ENCODE measurements at places on chromosomes 7 and 10.

GRCh38 chr10:79241990-79242619 lies 105.2 kb upstream of the PPIF start:
- no peak for DNase-seq

GRCh38 chr7:22319424-22320403 lies 37.2 kb downstream of the RAPGEF5 start:
- no peak for DNase-seq

- DNase-seq: no peak
Observed at GRCh38 chr10:93993782-93994437, at the start of gene PLCE1. PLCE1 (plus strand) TSS chr10:93993931; CDS start chr10:94031047, 37,116 bp downstream.

DNA sequence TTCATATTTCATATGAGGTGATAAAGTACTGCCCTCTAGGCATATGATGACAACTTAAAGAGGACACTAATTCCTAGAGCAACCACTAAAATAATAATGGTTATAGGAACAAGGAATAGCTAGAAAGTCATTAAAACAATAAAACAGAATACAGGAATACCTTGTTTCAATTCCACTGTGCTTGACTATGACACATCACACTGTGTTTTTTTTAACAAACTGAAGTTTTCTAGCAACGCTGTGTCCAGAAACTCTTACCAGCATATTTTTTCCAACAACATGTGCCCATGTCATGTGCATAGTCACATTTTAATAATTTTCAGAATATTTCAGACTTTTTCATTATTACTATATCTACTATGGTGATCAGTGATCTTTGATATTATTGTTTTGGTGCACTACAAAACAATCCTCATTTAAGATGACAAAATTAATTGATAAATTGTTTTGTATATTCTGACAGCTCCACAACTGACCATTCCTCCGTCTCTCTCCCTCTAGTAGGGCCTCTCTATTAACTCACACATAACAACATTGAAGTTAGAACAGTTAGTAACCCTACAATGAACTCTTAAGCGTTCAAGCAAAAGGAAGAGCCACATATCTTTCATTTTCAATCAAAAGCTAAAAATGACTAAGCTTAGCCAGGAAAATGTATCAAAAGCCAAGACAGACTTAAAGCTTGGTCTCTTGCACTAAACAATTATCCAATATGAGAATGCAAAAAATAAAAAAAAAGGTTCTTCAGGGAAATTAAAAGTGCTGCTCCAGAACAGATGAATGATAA lies 85.8 kb downstream of the SNX13 start:
- no peak for DNase-seq

- no peak for DNase-seq
Observed at GRCh38 chr7:47191876-47192291, 390.0 kb downstream of the TNS3 start.

DNA sequence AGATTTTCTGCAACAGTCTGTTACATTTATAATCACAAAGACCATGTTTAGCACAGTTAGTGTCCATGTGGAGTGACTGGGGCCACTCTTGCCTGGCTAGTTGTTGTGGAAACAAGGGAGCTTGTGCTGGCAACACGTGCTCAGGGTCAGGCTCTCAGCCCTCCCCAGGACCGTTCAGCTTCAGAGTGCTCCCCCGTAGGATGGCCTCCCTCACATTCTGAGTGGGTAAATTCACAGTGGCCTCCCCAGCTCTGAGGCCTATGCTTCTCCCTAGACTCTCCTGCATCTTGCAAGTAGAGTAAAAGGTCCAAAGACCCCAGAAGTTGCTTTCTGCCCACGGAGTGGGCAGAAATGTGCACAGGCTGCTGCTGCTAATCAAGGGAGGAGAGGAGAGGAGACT lies 122.3 kb downstream of the ADCY1 start:
- no peak for DNase-seq

GRCh38 chr7:152710153-152710442 lies 34.2 kb upstream of the XRCC2 start:
- no peak for DNase-seq

GRCh38 chr10:51815723-51816122 lies 116.3 kb upstream of the CSTF2T start:
- DNase-seq: no peak

GRCh38 chr7:1484569-1484968 lies 19.6 kb downstream of the INTS1 start:
- DNase-seq: no peak

GRCh38 chr10:90592638-90593302 lies 265.1 kb downstream of the HTR7 start:
- DNase-seq: no peak

GRCh38 chr7:112449353-112449752 lies 907 bp upstream of the IFRD1 start:
- no peak for DNase-seq

DNA sequence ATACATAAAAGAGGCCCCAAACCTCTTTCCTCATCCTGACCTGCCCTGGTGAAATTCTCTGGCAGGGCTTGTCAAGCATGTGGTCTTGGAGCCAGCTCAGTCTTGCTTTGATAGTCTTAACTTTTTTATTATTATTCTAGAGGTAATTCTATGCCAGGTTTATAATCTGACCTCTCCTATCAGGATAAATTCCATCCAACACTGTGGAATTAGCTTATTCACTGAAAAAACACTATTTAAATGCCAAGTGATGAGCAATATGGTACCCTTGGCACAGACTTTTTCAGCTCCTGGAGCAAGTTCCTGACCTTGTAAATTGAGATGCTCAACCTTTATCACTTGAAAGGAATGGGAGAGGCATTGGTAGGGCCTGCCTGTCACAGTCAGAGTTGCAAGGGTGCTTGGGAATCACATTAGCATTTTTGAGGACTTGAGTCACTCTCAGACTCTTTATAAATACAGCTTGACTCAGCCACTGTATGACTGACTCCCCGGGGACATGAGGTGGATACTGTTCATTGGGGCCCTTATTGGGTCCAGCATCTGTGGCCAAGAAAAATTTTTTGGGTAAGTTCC lies at the start of gene CPA4:
TSS of gene CPA4 (plus strand) at position 480 of the 576 bp plus-strand sequence. CDS start at position 500, 20 bp downstream.
- no peak for DNase-seq

GRCh38 chr7:27910326-27910725 lies 170.4 kb downstream of the TAX1BP1 start:
- no peak for DNase-seq

- no peak for DNase-seq
Observed at GRCh38 chr10:43806831-43807640, 158.4 kb upstream of the ZNF32 start.

DNA sequence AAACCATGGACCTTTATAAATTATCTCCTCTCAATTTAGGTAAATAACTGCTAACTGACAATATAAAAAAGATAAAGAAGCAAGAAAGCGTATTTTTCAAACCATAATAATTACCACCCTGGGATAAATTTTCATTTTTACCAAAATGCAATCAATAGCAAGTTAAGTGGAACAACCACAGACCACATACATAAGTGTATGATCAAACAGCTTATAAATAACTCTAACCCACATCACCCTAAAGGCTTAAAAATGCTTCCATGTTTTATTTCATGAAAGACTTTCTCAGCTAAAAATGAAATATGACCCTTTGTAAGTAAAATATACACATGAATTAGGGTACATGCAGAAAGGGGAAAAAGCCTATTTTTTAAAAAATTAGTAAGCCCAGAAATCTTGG lies 156.5 kb downstream of the SGMS1 start:
- DNase-seq: no peak

- no peak for DNase-seq
Observed at GRCh38 chr7:127535546-127536393, 49.6 kb downstream of the GCC1 start.

DNA sequence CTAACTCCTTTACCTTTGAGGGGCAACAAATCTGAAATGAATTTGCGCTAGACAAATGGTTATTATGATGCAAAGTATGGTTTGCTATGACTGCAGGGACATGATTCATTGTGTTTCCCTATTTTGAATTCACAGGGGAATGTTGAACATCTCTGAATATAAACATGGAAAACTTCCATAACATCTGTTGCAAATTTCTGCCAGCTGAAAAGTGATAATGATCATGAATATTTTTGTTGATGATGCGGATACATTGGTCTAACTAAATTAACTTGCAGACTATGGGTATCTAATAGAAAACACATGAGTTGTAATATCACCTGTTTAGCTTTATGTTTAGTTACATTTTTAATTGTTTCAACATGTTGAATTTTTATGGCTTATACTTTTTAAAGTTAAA lies 1325.5 kb downstream of the REEP3 start:
- no peak for DNase-seq

DNA sequence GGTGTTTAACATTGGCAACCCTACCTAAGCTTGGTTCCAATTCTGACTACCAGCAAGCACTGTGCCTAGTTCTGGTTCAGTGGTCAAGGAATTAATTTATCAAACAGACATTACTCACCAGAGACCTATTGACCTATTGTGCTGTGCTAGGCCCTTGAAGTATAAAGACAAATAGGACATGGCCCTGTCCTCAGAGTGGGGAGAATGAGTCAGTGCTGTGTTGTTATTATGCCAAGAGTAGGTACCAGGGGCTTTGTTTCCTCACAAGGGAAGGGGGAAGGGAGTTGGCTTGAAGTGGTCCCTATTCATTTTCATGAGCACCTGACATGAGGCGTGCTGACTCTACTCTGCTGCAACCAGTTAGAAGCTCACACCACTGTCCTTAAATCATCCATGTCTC lies 62.6 kb upstream of the PLPP4 start:
- DNase-seq: no peak

- no peak for DNase-seq
Observed at GRCh38 chr7:42426163-42426562, 189.2 kb upstream of the GLI3 start.

DNA sequence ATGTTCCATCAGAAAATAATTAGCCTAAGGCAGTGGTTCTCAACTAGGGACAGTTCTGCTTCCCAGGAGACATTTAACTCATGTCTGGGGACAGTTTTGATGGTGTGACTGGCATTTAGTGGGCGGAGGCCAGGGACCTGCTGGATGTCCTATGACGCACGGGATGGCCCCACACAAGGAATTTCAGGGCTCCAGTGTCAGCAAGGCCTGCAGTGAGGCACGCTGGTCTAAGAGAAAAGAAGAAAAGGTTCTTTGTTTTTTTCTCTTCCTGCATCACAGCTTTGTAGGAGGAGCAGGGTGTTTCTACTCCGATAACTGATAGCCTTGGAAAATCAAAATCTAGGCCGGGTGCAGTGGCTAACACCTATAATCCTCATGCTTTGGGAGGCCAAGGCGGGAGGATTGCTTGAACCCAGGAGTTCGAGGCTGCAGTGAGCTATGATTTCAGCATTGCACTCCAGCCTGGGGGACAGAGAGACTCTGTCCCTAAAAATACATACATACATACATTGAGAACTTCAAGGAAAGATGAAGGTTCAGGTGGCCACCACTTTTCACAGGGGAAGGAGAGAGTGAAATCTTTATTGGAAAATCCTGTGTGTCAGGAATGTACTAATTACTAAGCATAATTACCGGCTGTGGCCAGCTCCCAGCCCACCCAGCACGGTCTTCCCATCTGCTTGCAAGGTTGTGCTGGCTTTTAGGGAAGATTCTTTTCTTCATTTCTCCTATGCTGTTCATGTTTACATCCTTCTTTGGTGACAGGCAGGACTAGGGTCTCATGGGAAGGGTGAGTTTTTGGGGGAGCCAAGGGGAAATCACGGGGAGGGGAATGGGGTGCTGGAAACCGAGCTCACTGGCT lies 150.4 kb downstream of the ACTR3B start:
- DNase-seq: no peak

DNA sequence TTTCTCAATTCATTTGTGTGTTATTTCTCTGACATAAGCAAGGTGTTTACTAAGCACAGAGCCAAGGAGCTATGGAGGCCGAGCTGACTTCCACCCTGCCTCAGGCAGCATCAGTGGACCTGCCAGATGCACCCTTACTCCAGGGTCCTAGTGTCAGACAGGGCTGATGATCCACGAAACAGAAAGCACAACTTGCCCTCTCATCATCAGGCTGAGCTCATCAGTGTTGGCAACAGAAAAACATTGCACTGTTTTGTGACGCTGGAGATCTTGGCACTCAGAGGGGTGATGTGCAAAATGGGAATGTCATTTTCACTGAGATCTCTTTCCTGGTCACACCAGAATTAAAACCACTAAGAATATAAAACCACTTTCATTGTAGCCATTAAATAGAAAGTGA lies 201.8 kb downstream of the GLI3 start:
- no peak for DNase-seq

GRCh38 chr7:110831419-110831818 lies 259.5 kb upstream of the LRRN3 start:
- DNase-seq: no peak

GRCh38 chr7:40808378-40808942 lies 673.7 kb downstream of the SUGCT start:
- DNase-seq: no peak

DNA sequence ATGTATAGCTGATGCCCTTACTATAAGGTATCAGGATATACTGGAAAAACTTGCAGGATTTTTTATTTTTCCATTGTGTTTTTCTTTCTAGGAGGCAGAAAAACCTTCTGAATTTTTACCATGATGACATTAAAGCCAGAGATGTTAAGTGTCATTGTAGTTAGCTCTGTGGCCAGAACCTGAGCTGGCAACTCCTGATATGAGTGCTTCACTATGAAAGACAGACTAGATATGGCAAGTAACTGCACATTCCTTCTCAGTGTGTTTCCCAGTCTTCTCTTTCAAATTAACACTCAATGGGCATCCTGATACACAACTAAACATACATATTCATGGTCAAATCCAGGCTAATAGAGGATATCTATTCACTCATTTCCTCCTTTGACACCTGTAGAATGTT lies 166.2 kb downstream of the CTTNBP2 start:
- DNase-seq: no peak

- no peak for DNase-seq
Observed at GRCh38 chr7:65509368-65510186, 135.9 kb downstream of the ZNF92 start.

- no peak for DNase-seq
Observed at GRCh38 chr10:48983648-48984351, 44.2 kb upstream of the LRRC18 start.

DNA sequence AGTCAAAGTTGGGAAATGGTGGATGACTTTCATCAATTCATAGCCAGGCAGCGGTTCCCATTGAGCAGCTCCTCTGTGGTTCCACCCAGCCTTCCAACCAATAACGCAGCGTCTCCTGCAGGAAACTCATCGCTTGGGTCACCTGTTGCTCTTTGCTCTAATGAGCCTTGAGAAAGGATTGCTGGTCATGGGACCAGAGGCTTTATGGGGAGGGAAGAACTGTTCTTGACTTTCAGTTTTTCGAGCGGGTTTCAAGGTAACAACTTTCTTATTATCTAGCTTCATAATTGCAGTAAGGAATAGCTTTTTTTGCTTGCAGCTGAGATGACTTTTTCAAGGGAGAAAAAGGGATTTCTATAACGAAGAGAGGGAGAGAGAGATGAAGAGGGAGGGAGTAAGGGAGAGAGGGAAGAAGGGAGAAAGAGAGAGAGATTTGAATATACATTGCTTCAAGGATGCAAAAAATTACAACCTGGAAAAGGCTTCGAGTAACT lies 405 bp upstream of the ENTPD1 start:
- DNase-seq: no peak

GRCh38 chr10:78310481-78311080 lies 276.9 kb downstream of the RPS24 start:
- DNase-seq: no peak

DNA sequence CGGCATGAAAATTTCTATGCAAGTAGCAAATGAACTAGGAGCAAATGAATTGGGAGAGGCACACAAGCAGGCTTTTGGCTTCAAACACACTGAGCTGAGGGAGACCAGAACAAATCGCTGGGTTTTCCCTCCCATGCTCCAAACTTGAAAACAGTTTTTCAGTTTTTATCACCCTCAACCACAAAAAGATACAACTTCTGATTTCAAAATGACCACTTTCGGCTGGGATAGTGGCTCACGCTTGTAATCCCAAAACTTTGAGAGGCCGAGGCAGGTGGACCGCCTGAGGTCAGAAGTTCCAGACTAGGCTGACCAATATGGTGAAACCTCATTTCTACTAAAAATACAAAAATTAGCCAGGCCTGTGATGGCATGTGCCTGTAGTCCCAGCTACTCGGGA lies 9.0 kb upstream of the CHUK start:
- no peak for DNase-seq

Measured in stimulated activated CD4-positive, alpha-beta T cell treated with anti-CD3 and anti-CD28 coated beads, TNF-alpha, amount 100 ng/mL, for 1 hour (primary cell).